ENCODE measurements at places on chromosomes 12 and 14.

- no peak for DNase-seq
These were observed 93.4 kb downstream of the FBXL14 start for GRCh38 chr12:1501001-1501400.

DNA sequence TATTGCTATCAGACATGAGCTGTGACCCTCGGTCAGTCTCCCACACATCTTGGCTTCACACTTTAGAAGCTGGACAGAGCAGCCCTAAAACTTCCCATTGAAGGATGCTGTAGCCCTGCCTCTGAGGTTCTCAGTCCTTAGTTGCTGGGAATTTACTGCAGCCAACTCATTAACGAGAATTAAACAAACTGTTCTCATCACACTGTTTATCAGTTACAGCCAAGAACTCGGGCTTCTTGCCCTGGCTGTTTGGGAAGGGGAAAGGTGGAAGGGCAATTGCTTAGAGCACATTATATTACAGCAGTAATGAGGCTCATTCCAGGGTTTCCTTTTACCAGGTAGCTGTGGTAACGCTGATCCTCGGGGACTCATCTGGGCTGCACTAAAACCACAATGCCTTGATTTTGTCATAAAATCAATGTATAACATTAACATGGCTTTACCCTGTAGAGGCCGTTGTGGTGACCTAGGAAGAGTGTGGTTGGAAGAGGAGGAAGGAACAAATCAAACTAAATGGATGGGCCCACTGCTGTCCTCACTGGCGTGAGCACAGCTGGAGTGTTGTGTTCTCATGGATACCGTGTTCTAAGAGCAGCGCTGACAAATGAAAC is 87.1 kb downstream of the GPR135 start:
- DNase-seq: peak; percentile 7

GRCh38 chr14:100408350-100409002 is 85.3 kb downstream of the SLC25A47 start:
- DNase-seq: no peak

- DNase-seq: no peak
These were observed 88.5 kb downstream of the LGMN start for GRCh38 chr14:92659765-92660561.

- DNase-seq: no peak
These were observed 948.8 kb upstream of the USP15 start for GRCh38 chr12:61311413-61311812.

DNA sequence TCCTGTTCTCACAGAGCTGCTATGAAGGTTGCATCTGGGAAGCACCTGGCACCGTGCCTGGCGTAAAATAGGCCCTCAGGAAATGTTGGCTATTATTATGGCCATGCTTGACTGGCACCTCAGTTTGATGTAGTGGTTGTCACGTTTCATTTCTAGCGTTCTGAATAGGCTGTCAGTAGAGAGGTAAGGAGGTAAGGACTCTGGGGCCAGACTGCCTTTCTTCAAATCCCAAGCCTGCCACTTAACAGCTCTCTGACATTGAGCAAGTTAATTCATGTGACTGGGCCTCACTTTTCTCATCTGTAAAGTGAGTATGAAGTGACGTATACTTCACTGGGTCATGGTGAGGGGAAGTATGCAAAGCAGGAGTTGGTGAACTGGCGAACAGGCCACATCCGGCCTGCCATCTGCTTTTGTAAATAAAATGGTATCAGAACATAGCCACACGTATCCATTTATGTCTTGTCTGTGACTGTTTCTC is 196.2 kb downstream of the CACNA1C start:
- no peak for DNase-seq

DNA sequence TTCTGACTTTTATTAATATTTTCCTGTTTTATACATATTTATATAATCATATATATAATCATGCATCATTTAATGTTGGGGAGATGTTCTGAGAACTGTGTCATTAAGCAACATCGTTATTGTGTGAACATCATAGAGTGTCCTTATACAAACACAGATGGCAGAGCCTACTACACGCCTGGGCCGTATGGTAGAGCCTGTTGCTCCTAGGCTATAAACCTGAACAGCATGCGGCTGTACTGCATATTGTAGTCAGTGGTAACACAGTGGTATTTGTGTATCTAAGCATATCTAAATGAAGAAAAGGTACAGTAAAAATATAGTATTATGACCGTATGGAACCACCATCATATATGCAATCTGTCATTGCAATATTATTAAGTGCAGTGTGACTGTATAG is 44.7 kb upstream of the BCL7A start:
- DNase-seq: no peak

GRCh38 chr12:123131879-123132402 is 18.9 kb downstream of the PITPNM2 start:
- DNase-seq: peak; percentile 22

DNA sequence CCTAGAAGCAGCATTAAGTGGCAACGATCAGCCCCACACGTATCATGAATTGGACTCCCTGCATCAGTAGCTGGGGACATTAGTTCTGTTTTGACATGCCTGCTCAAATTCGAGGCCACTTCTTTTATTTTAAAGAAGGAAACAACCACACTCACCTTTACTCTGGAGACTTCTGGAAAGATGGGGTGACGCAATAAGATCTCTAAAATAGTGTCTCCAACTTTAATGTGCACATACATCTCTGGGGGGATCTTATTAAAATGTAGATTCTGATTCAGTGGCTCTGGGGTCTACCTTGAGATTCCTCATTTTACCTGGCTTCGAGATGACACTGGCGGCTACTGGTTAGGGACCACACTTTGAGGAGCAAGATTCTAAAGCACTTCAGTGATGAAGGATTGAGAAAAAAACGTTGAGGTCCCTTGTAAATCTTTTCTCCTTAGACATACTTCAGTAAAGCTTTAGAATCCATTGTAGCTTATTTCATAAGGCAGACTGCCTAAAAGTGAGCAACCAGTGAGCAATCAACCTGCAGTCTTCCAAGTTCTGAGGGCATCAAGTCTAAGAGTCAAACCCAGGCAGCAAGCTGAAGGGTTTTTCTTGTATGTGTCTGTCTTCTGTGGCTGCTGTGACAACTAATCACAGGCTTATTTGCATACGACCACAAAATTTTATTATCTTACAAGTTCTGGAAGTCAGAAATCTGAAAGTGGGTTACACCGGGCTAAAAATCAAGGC is 718.6 kb upstream of the TBX3 start:
- DNase-seq: no peak

- DNase-seq: no peak
These were observed 15.0 kb upstream of the TBX5 start for GRCh38 chr12:114420944-114421335.

- no peak for DNase-seq
These were observed 140.8 kb upstream of the NEDD1 start for GRCh38 chr12:96766232-96766631.

Data from NCI-H1930 (cell line).